SK-MEL-5 (cell line): ENCODE measurements at places on chromosomes 5 and 9. TPM values are rescaled to one million over a fixed set of nuclear protein-coding genes. Genes with fewer than 3 reads are reported as not detected.

DNA sequence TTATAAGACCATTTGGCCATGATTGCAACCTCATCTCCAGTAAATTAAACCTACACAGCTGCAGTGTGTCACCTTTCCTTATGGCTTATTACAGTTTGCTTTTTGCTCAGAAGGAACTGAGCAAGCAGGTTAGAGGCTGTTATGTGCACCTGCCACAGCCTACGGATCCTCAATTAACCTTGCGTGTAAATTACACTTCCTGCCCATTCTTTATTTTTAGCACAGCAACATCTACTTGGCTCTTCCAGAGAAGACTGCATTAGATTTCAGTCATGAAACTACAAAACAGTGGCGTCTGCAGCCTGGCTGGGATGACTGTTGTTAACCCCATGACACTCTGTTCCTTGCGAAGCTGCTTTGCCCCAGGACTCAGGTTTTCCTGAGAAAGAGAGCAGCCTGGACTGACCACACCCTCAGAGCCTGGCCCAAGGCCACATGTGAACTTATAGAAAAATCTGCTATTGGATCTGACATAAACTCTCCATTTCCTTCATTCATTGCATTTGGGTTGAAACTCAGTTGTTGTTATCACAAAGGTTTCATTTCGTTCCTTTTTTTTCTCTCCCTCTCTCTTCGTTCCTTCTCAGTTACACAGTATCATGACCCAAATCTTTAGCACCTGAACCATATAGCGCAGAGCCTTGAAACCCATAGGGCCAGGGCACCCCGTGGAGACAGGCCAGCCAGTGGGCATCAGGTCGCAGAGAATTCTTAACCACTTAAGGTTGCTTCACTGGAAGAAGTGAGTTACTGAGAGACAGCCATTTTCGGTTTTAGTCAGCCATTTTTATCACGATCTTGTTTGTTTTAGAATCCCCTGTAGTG lies 138.6 kb downstream of the PALM2AKAP2 start:
- no peak for DNase-seq

DNA sequence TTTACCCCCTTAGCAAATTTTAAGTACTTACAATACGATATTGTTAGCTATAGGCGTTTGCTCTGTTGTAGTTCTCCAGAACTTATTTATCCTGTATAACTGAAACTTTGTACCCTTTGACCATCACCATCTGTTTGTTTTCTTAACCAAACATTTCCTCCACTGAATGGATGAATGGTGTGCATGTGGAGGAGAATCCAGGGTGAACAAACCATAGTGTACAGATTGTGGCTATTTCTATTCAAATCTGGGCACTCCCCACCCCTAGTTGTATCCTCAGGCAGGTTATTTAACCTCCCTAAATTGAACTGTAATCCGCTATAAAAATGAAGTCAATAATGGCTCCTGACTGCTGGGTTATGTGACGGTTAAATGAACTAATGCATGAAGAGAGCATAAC lies 21.4 kb upstream of the HAPLN1 start:
- DNase-seq = no peak

CORO2A gene
- total RNA-seq = 0.96 and 1.6 TPM in 2 replicates

GABBR2 gene
- total RNA-seq = 0.29 and 0.50 TPM in 2 replicates

- DNase-seq = peak; percentile 79
These were observed 142.9 kb downstream of the DMAC1 start for GRCh38 chr9:7656636-7657035.

DNA sequence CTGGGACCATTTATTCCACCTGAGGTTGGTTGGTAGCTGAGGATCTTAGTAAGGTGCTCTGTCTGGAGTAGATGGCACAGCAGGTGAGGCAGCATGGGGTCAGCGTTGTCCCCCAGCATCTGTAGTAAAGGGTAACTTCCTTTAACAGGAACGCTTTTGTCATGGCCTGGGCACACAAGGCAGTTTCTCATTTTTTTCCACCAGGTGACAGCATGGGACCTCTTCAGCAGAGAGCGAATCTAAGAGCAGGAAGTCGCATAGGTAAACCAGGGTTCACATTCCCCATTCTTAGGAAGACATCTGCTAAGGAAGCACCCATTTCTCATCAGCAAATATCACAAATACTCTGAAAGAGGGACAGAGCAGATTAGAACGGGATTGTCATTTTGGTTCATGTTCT lies 56.5 kb downstream of the GPR107 start:
- DNase-seq = peak; percentile 24
